ENCODE measurements at places on chromosomes 4 and X.

DNA sequence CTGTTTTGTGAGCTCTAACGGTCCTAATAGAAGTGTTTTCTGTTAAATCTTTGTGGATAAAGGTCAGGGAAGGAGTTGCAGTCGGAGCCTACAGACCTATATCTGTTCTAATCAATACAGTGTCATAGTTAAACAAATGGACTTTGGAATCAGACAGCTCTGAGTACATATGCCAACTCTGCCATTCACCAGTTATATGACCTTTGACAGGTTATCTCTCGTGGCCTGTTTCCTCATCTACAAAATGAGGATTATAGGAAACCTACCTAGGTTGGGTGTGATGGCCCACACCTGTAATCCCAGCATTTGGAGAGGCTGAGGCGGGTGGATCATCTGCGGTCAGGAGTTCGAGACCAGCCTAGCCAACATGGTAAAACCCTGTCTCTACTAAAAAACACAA lies 89.7 kb downstream of the MID1IP1 start:
- no peak for DNase-seq

DNA sequence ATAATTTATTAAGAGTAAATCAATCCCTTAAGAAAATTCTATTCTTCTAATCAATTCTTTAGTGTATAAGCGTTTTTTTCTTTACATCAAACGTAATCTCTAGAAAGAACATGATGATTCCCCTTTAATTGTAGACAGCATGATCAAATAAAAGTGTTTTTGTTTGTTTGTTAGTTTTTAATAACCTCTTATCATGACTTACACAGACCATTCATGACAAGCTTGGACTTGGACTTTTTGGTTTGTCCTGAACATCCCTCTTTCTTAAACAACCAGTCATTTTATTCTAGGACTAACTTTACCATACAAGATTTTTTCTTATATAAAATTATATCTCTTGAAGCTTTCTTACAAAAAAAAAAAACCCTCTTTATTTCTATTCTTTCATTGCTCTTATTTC lies 344.6 kb upstream of the SPOCK3 start:
- no peak for DNase-seq

DNA sequence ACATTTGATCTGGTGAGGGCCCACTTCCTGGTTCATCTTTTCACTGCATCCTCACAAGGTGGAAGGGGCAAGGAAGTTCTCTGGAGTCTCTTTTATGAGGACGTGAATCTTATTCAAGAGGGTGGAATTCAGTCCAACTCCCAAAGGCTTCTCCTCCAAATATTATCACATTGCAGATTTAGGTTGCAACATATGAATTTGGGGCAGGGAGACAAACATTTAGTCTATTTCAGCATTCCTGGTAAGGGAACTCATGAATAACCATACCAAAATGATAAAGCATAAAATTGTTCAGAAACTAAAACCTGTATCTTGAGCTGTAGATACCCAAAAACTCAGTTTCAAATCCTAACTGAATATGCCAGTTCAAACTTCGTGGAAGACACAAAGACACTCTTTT lies 246.8 kb downstream of the QDPR start:
- no peak for DNase-seq

GRCh38 chr4:27016551-27016950 lies 155.9 kb downstream of the STIM2 start:
- no peak for DNase-seq

GRCh38 chr4:154119317-154119716 lies 330.4 kb upstream of the SFRP2 start:
- DNase-seq: no peak

- no peak for DNase-seq
Observed at GRCh38 chr4:157045507-157046127, 30.3 kb upstream of the GLRB start.

DNA sequence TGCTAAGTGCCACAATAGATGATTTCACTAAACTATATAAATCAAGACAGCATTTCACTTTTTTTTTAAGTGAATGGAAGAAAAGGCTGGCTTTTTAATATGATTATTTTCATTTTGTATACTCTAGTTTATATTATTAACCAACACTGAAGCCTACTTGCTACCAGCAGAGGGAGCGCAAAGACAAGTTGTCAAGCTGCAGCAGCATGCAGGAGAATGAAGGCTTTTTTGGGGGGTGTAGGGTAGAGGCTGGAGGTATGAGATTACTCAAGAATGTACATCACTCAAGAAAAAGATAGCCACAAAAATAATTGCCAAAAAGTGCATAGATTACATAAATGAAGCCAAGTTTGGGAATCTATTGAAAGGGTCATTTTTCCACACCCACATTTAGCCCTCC lies 519.5 kb downstream of the FGF13 start:
- DNase-seq: peak; percentile 36

DNA sequence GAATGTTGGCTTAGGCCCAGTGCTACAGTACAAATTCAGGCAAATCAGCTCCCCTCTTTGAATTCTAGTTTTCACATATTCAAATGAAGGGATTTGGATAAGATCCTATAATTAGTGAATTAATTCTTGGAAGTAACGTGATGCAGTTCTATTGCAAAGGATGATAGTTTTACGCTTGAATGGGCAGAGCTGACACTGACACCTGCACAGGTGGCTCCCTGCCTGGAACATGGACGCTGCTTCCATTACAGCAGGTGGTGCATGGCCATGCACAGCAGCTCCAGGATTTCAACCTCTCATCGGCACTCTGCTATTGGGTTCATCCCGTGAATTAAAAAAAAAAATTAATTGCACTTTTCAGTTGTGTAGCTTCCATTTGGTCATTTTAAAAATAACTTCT lies 28.4 kb upstream of the RPS6KA6 start:
- no peak for DNase-seq

DNA sequence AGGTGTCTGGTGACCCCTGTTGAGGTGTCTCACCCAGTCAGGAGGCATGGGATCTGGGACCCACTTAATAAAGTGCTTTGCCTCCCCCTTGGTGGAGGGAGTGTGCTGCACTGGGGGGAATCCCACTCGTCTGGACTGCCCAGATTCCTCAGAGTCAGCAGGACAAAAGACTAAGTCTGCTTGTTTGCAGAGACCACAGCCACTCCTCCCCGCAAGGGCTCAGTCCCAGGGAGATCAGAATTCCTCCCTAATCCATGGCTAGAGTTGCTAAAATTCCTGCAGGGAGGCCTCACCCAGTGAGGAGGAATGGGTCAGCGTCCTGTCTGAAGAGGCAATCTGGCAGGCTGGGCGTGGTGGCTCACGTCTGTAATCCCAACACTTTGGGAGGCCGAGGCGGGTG lies 442.2 kb downstream of the PABPC4L start:
- DNase-seq: no peak

DNA sequence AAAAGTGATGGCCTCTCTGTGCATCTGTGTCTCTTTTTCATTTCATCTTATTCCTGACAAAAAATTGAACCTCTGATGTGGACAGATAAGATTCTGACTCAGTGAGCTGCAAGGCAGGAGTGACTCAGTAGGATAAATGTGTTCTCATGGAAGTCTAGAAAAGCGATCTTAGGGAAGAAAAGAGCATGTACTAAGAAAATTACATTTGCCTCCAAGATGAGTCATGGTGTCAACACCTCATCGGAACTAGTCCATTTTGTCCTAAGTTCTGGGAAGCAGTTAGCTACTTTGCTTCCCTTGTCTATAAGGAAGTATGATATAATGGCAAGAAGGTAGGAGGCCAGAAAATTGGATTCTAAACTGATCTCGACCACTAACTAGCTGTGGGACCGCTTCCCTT lies 83.5 kb upstream of the AFF2 start:
- no peak for DNase-seq

GRCh38 chr4:99506781-99507180 lies 4.0 kb upstream of the C4orf17 start:
- no peak for DNase-seq

DNA sequence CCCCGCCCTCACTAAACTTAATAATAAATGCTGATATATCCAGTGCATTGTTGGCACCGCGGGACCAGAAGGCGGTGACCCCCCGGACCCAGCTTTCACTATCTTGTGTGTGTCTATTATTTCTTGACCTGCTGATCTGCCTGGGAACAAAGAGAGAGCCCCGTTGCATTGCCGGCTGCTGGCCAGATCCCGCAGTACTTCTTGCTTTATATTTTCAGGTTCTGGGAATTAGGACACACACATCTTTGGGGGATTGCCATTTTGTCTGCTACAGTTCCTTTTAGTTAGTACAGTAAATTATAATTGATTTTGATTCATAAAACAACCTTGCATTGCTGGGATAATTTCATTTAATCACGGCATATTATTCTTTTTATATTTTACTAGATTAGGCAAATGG lies 2.2 kb upstream of the RTL8B start:
- DNase-seq: no peak

DNA sequence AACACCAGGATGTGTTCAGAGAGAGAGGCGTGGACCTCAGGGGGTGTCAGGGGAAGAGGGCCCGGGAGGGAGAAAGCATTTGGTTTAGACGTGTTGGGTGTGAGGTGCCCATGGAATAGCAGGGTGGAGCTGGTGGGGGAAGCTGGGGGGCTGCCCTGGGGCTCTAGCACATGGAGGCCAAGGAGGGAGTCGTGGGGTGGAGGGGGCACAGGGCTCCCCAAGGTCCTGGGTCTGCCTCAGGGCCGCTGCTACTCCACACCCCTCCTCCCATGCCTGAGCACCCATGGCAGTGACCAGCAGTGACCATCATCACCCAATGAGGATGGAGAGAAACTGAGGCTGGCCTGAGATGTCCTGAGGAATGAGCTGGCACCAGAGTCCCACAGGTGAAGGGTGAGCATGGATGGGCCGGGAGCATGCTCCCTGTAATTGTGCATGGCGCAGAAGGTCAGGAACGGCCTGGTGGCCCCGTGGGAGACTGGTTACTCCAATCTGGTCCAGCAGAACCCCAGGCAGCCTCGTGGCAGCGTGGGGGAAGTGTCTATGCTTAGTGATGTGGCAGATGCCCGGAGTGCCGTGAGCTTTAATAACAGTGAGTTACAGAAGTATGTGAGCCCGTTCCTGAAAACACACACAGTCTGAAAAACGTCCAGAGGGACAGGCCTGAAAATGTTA lies 69.4 kb upstream of the GPR78 start:
- no peak for DNase-seq

DNA sequence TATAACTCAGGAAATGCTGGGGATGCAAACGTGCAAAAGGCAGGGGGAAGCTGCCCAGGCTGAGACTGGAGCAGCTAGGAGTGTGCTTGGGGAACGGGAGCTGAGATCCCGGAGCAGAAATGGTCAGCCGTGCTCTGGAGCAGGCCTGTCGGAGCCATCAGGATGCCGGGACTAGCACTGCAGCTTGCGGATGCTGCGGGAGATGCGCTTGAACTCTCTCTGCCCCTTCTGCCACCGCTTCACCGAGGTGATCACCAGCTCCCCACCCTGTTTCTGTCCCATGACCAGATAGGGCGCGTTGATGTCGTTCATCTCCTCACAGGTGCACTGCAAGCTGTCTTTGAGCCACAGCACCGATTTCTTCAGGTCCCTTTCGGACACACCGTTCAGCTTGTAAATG lies 7.6 kb downstream of the SFRP2 start:
- DNase-seq: no peak

DNA sequence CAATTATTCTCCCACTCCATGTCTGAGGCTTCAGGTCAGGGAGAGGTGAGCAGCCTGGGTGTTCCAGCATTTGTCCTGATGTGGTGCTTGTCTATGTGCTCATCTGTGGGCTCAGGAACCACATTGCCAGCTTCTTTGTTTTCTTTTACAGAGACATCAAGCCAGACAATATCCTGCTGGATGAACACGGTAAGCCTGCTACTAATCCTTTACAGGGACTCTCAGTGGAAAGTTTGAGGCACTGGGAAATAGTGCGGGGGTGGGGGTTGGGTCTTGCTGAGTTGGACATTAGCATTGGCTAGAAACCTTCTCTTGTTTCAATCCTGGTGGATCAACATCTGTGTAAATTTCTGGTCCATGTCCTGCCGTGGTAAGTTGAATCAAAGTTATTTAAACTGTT lies 310.3 kb downstream of the EVC2 start:
- no peak for DNase-seq

DNA sequence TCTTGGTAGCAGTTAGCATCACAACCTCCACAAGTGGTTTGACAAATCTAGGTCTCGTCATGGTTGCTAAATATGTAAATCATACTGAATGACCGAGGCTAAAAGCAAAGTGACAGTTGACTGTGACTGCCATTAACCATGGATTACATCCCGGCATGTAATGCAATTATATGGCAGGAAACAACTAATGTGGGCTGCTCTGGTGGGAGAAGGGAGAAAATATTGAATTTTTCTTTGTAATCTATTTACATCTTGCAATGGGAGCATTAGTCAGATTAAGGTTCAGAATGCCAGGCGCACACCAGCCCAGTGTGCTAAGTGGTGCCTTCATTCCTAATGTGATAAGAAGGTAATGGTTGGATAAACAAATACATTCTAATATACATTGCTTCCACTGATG lies 35.8 kb downstream of the UNC5C start:
- DNase-seq: no peak

- no peak for DNase-seq
Observed at GRCh38 chr4:1074077-1074476, 39.3 kb downstream of the RNF212 start.

GRCh38 chrX:19705196-19705769 lies 182.1 kb downstream of the SH3KBP1 start:
- DNase-seq: no peak

GRCh38 chr4:71568131-71568530 lies 215.7 kb downstream of the GC start:
- DNase-seq: no peak

- DNase-seq: peak; percentile 25
Observed at GRCh38 chr4:8558080-8558960, 21.9 kb upstream of the GPR78 start.

DNA sequence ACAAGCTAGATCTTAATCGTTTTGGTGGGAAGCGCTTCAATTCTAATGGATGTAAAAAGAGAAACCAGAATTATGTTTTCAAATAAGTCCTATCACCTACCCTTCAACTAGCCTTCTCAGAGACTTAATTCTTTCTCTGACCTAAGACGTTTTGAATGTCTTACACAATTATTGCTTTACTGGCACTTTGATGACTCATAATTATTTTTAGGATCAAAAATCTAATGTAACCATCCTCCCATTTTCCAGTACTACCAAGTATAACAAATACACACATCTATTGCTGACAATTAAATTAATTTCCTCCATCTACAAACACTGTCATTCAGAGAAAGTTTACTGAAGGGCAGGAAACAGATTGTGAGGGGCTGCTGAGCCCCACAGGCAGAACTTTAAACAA lies 108.6 kb downstream of the PPP3CA start:
- DNase-seq: no peak

- DNase-seq: peak; percentile 53
Observed at GRCh38 chrX:74419864-74420195, 1.5 kb upstream of the SLC16A2 start.

DNA sequence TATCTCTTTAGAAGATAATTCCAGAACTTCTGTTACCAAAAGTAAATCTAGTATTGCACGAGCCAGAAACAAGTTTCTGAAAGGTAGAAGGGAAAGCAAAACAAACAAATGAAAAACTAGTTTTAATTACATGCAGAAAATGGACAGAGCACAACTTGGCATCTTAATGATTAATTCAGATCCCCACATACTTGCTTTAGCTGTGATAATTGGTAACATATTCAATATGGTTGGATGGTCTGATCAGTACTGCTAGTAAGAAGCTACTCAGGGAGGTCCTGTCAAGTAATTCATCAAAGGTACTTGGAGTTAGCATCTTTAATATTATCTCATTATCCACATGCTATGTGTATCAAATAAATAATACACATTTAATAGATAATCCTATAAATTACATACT lies 204.3 kb downstream of the TRAM1L1 start:
- DNase-seq: no peak
